Stimulated activated effector memory CD8-positive, alpha-beta T cell treated with anti-CD3 and anti-CD28 coated beads, Interleukin-12 subunit alpha, Interleukin-12 subunit beta, amount 100 ng/mL, for 72 hours (primary cell): ENCODE measurements at places on chromosomes 5 and 9.

DNA sequence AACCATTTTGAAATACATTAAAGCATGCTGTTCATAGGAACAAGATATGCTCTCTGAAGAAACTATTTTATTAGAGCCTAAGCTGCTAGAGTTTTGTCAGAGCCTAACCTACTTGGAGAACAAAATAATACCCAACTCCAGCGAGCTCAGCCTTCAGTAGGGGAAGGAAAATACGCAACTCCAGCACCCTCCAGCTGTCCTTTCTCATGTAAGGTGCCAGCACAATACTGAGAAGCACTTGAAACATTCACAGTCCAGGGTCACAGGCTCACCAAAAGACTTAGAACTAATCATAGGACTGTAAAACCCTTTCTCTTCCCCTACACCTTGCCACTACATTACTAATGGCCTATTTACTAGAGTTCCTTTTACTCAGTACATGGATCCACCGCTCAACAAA, 18.9 kb downstream of the DPYSL3 start:
- no peak for DNase-seq

- no peak for DNase-seq
Measured at GRCh38 chr5:178467568-178468195, 122.5 kb downstream of the COL23A1 start.

DNA sequence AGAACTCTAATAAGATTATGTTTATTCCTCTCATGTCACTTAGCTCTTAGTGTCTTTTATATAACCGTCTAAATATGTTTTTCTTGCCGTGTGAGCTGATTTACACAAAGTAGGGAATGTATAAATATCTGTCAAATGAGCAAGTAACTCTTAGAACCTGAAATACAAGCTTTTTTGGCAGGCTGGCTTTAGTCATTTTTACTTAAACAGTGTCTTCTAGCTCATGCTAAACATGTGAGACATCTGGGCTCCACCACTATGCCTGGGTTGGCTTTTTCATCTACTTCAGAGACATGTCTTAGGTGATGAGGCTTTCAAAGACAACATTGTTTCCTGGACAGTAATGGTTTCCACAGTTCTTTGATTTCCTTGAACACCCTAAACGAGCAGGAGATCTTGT, 137.2 kb upstream of the ZNF608 start:
- no peak for DNase-seq

- DNase-seq, result no peak
Measured at GRCh38 chr5:34699155-34700077, 43.3 kb downstream of the RAI14 start.
